Activated CD4-positive, alpha-beta T cell treated with anti-CD3 and anti-CD28 coated beads for 4 hours (primary cell): ENCODE measurements at places on chromosomes 1 and 21.

- DNase-seq, result no peak
These were observed 100.5 kb downstream of the NPHP4 start for GRCh38 chr1:5891736-5892135.

DNA sequence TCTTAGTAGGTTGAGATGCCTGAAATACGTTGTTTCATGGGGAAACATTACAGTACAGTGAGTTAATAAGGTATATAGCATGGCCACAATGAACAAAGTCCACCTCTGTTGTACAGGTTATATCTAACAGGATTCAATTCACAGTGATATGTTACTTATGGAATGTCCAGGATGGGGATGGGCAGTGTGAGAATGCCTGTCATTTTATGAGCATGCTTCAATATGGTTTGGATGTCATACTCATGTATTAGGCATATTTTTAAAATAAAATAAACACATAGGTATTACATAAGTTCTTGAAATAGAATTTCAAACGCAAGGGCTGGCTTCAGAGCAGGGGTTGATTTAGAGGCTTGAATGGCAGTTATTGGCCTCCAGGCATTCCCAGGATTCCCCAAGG lies 6.1 kb upstream of the PHLDA3 start:
- no peak for DNase-seq

DNA sequence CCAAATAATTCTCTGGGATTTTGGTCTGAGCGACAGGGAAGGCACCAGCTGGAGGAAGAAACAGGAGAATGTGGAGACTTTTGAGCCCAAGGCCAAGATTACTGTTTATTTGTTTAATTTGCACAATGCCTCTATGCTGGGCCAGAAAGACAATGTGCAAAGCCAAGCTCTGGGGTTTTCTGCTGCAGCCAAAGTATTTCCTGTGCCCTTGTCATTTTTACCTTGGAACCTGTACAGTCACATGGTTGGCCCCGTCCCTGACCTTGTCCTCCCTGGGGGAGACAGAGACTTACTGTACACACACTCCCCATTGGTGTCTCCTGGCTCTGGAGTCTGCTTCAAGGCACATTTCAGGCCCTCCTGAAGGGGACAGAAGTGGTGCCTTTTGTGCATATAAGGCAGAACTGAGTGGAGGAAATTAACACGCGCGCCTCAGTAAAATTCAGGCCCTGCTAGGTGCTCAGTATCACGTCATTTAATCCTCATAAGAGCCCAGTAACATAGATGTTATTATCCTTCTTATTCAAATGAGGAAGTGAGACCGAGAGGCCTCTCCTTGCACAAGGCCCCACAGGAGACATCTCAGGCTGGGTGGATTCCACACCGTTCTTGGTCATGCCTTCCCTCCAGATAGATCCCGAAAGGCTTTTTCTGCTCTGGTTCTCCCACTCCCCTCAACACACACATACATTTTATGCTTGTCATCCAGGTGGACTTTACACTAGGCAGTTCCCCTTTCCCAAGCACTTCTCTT lies 21.1 kb downstream of the C1orf115 start:
- no peak for DNase-seq

- no peak for DNase-seq
These were observed 387.9 kb downstream of the NUF2 start for GRCh38 chr1:163709636-163710035.

- peak; percentile 54 for DNase-seq
These were observed 1.5 kb upstream of the S100A14 start for GRCh38 chr1:153617663-153618062.

DNA sequence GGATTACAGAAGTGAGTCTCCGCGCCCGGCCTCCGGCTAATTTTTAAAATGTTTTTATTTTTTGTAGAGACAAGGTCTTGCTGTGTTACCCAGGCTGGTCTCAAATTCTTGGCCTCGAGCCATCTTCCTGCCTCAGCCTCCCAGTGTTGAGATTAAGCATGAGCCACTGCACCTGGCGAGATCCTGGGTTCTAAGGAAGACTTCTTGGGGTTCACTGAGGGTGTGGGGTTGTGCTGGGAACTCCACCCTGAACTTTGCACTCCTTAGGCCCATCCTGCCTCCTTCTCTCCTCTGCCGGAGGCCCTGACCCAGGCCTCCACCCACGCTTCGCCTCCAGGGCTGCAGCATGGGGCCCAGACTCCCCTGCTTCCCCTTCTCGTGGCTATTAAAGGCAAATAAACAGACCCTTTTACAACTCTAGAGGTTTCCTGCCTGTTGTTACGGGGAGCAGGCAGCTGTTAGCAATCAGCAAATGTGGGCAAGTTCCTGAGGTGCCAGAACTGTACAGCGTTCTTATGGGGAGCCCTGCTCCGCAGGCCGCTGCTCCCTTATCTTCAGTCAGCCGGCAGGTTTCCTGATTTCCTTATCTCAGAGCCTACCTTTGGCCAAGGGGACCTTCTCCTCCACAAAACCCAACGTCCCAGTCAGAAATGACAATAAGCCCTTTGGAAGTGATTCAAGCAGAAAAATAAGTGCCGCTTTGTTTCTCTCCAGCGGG lies 41.0 kb upstream of the LIN9 start:
- DNase-seq, result no peak
